ENCODE measurements at places on chromosomes 11 and 22.

GRCh38 chr11:46555267-46556054 lies 38.4 kb downstream of the AMBRA1 start:
- no peak for DNase-seq

- DNase-seq = no peak
Observed at GRCh38 chr22:27378311-27378800, 423.2 kb downstream of the MN1 start.

DNA sequence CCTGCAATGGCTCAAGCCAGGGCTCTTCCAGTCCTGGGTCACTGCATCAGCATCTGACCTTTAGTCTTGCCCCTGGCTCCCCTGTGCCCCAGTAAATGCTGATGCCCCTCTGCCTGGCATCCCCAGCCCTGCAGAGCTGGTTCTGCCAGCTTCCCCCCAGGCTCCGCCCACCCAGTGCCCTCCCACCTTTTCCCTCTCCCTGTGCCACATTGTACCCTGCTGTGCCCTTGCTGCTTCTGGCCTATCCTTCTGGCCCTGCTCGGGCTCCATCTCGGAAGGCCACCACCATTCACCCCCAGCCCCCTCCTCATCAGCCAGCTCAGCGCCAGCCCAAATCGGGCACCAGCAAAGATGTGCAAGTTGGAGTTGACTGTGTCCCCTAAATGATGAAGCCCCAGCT lies 7.4 kb downstream of the CAPN5 start:
- no peak for DNase-seq

DNA sequence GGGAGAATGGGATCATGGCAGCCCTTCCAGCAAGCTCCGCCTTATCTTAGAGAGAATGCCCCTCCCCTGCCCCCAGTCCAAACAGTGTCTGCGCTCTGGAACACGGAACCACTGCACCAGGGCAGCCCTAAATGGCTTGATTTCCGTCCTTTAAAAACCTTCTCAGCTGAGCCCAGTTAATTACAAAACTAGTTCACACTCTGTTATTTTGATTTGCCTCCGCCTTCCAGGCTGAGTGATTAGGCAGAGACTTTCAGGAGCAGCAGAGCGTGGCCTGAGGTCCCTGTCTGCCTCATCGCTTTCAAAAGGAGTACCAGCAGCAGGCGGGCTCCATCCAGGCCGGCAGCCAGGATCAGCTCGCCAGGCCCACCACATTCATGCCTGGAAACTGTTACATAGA lies 313.0 kb downstream of the BRD1 start:
- DNase-seq = peak; percentile 59

DNA sequence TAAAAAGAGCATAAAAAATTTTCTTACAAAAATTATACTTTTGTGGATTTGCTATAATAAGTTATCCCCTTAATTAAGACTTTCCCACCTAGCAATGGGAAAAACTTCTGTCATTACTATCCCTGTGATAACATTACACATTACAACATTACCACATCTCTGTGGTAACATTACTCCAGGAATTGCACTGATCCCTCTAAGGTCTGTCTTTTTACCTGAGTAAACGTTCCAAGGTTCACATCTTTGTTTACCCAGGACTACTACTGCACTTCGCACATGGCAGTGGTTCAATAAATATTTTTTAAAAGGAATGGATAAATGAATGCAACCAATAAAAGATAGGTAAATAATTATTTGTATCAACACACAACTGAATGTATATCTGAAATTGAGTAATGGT lies 92.4 kb upstream of the NOX4 start:
- DNase-seq = no peak

DNA sequence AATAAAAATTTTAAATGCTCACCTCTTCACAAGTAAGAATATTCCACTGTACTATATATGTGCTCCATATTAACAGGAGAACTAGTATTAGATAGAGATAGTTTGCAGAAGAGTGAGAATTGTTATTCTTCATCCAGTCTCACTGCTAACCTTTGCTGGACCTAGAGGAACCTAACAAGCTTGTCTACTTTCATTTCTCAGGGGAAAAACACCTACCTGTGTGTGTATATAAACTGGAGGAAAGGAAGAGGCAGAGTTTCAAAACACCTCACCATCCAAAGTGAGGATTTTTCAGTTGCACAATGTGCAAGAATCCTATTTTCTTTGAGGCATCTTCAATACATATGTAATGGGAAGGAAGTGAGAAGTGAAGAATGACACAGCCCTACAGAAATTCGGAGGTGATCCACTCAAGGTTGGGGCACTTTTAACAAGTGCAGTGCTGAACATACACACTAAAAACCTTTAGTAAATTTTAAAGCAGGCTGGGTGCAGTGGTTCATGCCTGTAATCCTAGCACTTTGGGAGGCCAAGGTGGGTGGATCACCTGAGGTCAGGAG lies 52.4 kb downstream of the SYTL2 start:
- DNase-seq = no peak

DNA sequence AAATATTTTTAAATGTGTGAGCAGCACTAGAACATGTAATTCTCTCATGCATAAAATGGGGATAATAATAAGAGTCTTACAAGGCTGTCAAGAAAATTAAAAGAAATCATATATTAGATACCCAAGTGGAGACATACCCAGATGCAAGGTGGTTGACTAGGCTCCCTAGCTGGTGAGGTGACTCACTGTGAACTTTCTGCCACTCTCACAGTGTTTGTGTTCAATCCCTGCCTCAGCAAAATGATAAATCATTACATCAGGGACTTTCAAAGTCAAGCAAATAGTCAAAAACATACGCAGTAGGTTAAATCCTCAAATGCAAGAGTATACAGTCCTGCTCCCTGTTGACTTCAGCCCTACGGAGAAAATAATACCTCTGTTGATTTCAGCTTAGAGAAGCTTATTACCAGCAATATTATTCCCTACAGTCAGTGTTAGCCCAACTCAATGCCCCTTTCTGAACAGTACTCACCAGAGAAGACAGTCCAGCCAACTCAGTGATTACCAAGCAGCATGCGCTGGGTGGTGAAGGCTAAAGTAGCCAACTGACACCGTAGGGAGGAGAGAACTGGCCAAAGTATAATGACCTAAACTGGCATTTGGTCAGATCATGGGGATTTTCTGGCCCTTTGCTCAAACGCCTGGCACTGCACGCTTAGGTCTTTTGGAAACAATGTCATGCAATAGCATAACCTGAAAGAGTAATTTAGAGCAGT lies 73.1 kb upstream of the BARX2 start:
- no peak for DNase-seq

GRCh38 chr11:28107191-28107749 lies 686 bp downstream of the KIF18A start:
- peak; percentile 64 for DNase-seq

- DNase-seq = no peak
Observed at GRCh38 chr22:45762545-45763235, 91.1 kb downstream of the ATXN10 start.

- DNase-seq = no peak
Observed at GRCh38 chr22:35482311-35482710, 58.3 kb upstream of the RASD2 start.

DNA sequence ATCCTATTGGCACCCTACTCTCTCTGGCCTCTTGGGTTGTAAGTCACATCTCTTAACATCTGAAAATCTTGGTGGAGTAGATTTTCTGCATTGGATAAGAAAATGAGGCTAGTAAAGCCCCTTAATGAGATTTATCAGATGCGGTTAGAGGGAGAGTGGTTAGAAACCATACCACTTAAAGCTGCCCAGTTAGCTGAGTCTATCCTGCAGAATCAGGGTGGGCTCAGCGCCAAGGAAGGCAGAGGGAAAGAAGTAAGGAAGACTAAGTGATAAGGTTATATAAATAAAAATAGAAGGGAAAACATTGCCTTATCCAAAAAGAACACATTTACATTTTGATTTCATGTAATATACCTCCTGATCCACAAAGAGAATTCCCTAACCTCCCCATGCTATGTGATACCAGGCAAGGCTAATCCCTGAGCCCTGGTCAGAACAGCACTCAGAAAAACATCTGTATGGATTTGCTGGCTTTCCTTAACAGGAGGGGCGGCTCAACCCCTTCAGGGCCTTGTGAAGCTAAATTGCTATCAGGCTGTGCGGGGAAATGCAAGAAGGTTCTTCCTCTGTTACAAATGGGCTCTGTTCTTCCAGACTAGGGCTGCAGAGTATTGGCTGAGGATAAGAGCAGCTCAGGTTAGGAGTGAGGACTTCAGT lies 101.7 kb downstream of the SNX19 start:
- DNase-seq = no peak

DNA sequence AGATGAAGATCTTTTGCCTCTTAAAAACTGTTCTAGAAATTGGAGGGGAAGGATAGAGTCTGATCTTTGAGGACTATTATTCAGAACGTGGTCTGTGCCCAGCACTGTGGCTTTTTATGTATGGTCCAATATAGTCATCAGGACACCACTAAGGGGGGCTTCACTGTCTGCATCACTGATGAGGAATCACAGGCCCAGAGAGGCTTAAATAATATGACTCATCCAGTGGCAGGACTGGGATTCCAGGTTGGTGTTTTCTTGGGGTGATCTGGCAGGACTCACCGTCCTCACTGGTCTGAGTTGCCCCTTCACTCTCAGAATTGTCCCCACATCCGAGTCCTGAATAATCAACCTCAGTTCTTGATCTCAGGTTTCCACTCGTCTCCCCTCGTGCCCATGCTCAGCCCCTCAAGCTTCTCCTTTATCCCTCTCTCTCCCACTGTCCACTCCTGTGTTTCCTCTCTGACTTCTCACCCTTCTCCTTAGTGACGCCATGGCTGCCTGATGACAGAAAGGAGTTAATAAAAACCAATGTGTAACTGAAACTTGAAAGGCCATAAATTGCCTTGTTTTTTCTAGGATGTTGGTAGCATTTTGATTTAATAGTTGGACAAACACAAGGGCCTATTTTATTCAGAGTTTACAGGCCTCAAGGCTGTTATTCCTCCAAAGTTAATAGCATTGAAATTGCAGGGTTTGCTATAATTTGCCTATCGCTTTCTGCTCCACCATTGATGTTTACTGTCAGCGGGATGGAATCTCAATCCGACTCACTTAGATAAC lies 95.7 kb upstream of the NNMT start:
- DNase-seq = peak; percentile 11

DNA sequence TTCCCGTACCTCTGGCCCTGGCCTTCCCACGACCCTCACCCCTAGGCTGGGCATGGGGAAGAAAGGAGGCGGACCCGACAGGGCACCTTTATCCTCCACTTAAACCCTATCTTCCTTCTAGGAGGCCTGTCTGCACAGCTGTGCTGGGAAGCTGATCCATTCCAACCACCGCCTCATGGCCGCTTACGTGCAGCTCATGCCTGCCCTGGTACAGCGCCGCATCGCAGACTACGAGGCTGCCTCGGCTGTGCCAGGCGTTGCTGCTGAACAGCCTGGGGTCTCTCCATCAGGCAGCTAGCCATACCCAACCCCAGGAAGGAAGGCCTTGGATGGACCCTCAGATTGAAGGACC lies 599 bp downstream of the TIMM10B start:
- DNase-seq = no peak

- DNase-seq = no peak
Observed at GRCh38 chr11:86021377-86021776, 47.5 kb downstream of the PICALM start.

DNA sequence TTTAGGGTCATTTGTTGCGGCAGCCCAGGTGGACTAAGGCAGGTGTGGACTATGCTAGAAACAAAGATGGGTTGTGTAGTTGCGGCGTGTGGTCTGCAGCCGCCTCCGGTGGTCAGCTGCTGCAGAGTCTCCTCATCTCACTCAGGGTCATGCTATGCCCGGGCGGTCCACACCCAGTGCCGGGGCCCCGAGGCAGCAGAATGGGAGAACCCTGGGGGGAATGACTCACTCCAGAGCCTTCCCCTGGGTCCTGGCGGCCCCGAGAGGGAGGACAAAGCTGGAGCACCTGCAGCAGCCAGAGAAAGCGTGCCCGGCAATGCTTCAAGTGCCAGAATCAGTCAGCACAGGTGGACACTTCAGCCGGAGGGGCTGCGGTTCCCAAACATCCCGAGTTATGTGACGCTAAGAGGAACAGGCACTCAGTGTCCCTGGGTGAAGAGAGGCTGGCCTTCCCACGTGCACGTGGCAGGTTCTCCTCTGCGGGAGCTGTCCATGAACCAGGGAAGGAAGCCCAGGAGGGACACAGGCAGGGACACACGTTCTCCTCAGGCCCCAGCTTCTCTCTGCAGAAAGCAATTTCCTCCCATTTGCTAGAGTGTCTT lies 289.6 kb upstream of the B3GAT1 start:
- DNase-seq = no peak

DNA sequence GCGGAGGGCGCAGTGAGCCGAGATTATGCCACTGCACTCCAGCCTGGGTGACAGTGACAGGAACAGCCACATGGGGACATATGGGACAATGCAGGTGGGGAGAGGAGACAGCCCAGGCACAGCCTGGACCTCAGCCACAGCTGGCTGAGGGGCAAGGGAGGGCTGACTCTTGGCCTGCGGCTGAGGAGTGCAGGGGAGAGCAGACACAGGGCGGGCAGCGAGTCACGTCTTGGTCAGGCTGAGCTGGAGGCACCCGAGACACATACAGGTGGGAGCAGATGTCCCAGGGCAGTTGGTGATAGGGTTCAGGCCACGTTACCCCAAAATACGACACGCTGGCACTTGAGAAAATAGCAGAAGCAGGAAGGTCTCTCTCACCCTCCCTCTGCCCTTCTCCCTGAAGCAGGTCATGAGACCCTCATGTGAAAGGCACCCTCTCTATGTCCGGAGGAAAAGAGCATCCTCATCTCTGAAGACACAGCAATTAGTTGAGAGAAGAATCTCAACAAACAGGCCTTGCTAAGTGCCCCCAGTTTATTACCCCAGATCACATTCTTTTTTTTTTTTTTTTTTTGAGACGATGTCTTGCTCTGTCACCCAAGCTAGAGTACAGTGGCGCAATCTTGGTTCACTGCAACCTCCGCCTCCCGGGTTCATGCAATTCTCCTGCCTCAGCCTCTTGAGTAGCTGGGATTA lies 10.5 kb downstream of the KIAA0930 start:
- no peak for DNase-seq

DNA sequence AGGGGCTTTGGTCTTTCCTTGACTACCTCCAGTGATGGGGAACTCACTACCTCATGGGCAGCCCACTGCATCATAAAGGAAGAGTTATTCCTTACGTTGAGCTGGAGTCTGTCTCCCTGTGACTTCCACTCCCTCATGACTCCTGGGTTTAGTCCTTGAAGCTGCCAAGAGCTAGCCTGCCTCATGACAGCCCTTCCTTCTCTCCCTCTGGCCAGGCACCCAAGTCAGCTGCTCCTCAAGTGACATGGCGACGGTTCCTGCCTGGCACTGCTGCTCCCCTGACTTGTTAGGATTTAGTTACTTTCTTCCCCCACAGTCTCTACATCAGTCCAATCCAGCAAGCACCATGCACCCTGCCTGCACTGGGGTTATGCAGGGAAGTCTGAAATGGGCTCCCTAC lies 196.1 kb upstream of the TBCEL start:
- DNase-seq = no peak

All from NCI-H1105 treated with DMSO at 0.1 percent for 48 hours (cell line).